Right hindlimb (tissue), 1 donor: ENCODE measurements at places on chromosomes 5 and 9.

GRCh38 chr5:172502969-172503368, 48.6 kb upstream of the SH3PXD2B start:
- peak; percentile 19 for DNase-seq

DNA sequence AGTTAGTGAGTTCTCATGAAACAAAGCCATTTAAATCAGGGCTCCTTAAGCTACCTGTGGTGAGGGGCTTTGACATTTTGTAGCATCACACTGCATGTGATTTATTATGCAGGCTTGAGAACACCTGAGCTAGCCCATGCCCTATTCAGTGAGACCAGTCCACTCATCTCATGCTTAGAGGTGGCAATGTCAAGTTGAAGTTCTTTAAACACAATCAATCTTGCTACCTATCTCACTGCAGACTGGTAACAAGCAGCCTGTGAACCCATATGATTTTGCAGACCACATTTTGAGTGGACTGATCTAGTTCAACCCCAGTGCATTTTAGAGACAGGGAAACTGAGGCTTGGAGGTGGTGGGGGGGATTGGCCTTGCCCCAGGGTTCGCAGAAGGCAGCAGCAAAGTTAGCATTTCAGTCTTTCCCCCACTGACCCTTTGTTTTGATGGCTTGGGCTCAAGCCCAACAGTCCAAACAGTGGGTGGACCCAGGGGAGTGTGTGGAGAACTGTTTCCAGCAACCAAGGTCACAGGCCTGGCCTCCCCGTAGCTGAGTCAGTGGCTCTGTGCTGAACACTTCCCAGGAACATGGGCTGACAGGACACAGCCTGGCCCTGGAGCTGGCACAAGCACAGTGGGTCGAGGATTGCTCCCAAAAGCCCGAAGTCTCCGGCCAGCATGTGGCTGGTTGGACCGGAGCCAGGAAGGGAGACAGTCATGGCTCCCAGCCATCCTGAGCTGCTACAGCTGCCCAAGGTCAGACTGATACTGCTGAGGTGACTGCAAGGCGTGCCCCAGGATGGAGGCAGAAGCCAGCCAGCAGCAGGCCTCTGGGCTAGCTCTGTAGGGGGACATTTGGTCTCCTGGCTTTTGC, 95.3 kb downstream of the RGS3 start:
- peak; percentile 53 for DNase-seq

- no peak for DNase-seq
Measured at GRCh38 chr5:125367702-125368101, 621.3 kb upstream of the ZNF608 start.

DNA sequence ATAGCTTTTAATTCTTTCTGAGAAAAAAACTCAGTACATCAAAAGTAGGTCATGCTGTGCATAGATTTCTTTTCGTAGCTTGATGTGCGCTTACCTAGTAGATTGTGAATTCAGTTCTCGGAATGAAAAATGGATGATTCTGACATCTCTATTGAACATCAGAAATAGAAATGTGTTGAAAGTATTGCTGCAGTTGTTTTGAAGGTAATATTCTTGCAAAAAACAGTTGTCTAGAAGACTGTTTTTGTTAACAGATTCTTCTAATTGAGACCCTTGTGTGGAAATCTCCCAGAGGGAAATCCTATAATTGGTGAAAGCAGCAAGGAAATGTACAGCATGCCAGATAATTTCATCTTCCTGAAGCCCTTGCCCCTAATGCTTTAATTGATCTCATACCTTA, 54.5 kb downstream of the MACIR start:
- no peak for DNase-seq

- DNase-seq: peak; percentile 7
Measured at GRCh38 chr9:95116002-95116807, 201.3 kb downstream of the FANCC start.

GRCh38 chr9:77882294-77882693, 149.3 kb downstream of the GNAQ start:
- no peak for DNase-seq

GRCh38 chr5:145228564-145228963, 606.6 kb downstream of the PRELID2 start:
- DNase-seq: no peak

GRCh38 chr9:69029535-69029934, 6.0 kb upstream of the FXN start:
- DNase-seq: no peak

- no peak for DNase-seq
Measured at GRCh38 chr5:143248822-143249579, 154.5 kb downstream of the NR3C1 start.

DNA sequence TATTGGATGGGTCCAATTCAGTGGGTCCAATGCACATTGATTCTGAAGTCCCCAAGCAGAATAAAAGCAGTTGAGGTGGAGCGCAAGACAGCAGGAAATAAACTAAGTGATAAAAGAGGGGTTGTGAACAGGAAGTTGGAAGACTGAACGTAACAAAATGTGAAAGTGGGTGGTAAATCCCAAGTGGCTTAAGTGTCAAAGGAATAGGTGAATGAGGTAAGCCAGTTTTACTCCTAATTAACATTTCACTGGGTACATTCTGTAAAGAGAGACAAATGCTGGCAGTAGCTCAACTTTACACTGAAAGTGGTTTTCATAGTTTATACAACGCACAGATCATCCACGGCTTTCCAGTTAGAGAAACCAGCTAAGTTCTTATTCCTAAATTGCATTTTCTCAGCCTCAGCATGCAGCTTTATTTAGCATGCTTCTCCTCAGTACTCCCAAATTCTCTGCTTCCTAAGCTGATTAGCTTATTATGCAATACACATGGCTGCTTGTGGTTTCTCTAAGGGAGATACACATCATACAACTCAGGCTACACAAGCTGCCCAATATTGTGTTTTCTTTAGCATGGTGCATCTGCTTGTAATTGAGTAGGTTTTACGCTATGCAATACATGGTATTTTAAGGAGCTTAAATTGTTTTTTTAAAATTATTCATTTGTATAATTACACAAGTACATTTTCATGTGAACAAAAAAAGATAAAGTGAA, 34.2 kb upstream of the HSD17B4 start:
- no peak for DNase-seq

GRCh38 chr5:36367524-36367923, 65.8 kb upstream of the RANBP3L start:
- no peak for DNase-seq

GRCh38 chr5:122390154-122390553, 78.1 kb downstream of the SNCAIP start:
- no peak for DNase-seq

DNA sequence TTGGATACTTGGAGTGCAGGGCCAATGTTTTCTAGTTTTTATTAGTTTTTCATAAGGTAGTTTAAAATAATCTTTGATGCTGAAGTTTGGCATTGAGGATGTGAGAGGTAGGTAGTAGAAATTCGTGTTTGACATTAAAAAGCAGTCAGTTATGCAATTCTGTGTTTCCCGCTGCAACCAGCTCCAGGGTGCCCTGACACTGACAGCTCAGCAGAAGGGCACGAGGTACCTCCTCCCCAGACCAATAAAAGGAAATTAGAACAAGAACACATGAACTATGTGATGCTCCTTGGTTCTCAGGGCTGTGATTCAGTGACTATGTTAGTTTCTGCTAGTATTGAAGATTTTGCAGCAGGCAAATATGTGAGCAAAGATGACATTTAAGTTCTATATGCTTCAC, 40.2 kb downstream of the NSUN2 start:
- no peak for DNase-seq

GRCh38 chr9:108125625-108126024, 636.1 kb upstream of the KLF4 start:
- no peak for DNase-seq

DNA sequence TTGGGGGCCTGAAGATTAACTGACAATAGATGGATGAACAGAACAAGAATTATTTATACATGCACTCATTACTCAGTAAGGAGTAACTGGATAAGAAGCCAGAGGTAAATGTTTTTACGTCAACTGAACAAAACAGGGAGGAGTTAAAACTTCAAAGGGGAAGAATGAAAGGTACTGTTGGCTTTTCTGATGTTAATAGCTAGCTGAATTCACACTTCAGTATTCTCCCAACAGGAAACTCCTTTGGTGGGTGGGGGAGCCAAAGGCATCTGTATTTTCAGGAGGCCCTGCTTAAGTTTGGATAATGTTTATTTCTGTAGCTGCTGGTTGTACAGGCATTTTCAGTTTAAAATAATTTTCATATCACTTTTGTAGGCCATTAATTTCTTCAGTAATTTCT, 23.2 kb upstream of the RFK start:
- no peak for DNase-seq

GRCh38 chr5:104821606-104822005, 1259.0 kb upstream of the NUDT12 start:
- no peak for DNase-seq

DNA sequence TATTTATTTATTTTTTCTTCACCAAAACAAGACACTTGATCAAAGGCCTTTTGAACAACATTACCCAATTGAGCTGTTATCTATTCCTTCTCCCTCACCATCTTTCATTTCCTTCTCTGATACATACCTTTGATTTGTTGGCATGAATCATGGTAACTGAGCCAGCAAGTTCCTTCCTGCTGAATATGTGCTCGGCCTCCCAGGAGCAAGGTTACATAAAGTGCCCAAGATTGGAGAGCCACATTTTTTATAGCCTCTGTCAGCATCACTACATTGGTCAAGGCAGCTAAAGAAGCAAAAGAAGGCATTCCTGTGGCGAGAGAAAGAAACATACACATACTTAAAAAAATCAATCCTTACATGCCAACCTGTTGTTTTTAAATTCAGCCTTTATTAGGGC, 369.6 kb downstream of the CYLC2 start:
- no peak for DNase-seq

DNA sequence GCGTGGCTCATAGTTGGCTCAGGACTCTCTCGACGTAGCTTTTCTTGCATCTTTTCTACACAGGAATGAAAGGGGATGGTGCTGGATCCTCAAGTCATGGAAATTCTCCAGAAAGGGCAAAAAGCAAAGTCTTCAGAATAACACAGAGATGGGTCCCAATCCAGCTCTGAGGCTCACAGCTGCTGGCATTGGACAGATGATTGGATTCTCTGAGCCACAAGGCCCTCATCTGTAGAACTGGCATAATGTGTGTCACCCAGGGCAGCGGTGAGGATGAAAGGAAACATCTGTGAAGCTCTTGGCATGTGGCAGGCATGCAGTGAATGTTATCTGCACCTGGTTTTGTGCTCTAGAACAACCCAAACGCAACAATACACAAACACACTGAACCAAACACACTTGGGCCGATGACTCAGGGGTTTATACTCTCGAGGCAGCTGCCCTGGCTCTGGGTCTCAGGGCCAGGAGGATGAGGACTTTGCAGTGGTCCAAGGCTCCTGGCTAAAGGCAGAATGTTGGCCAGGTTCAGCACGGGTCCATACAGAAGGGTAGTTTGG, 64.0 kb upstream of the UBTD2 start:
- no peak for DNase-seq

- no peak for DNase-seq
Measured at GRCh38 chr5:98776066-98776705, 2.7 kb downstream of the RGMB start.

- DNase-seq: no peak
Measured at GRCh38 chr5:76716456-76717157, 681 bp downstream of the F2R start.

DNA sequence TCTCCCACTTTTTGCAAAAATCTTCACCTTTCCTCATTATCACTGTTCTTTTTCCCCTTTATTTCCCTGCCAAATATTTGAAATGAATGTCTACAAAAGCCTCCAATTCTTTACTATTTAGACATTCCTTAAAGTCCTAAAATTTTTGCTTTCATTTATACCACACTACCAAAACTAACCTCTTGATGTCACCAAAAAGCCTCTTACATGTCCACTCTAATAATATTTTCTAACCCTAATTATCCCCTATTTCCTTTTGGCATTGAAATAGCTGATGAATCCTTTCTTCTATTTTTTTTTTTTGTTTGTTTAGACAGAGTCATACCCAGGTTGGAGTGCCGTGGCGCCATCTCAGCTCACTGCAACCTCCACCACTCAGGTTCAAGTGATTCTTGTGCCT, 32.3 kb upstream of the NRG2 start:
- no peak for DNase-seq

- no peak for DNase-seq
Measured at GRCh38 chr5:121870489-121870888, 18.8 kb downstream of the FTMT start.

DNA sequence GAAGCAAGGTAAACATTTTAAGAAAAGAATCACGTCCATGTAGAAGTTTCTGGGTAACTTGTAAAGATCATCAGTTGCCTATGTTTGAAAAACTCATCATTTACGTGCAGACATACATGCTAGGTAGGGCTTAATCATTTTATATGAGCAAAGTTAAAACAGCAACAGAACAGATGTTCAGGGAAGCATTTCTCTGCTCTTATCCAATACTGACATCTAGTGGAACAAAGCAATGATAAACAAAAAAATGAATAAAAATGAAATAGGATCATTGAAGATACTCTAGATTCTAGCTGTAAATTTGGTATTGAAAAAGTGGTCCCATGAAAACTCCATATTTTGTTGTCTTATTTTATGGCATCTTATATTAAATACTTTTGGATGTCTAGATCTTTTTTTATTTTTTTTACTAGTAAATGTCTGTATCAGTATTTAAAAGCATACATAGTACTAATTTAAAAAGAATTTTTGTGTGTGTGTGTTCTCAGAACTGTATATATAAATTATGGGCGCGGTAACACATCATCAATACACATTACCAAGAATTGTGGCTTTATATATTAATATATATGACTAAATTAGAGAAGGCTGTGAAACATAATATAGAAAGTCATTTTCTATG, 1050.2 kb downstream of the CDH12 start:
- no peak for DNase-seq

DNA sequence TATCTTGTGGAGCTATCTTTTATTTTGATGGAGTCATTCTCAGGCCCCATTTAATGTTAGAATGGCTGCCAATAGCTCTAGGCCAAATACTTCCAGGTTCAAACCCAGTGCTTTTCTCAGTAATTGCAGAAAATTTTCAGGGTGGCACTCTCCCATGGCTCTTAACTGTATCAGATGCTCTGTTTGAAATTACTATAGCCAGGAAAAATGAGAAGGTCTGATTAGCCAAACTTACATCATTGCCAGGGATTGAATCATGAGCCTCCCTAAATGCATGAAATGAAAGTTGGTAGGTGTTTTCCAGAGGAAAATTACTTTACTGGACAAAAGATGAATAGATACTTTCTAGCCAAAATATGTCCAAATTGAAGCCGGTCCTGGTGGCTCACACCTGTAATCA, 404.8 kb downstream of the MAT2B start:
- no peak for DNase-seq

- DNase-seq: no peak
Measured at GRCh38 chr9:100020121-100020795, 78.5 kb downstream of the ERP44 start.

- no peak for DNase-seq
Measured at GRCh38 chr5:4097199-4097598, 501.6 kb downstream of the IRX1 start.

GRCh38 chr5:139523635-139524445, 37.3 kb upstream of the UBE2D2 start:
- DNase-seq: no peak

- DNase-seq: no peak
Measured at GRCh38 chr5:157924931-157925729, 66.2 kb upstream of the CLINT1 start.
